ENCODE measurements at places on chromosomes 6 and 20.

- no peak for DNase-seq
Measured at GRCh38 chr20:46145713-46146112, 27.6 kb downstream of the CD40 start.

DNA sequence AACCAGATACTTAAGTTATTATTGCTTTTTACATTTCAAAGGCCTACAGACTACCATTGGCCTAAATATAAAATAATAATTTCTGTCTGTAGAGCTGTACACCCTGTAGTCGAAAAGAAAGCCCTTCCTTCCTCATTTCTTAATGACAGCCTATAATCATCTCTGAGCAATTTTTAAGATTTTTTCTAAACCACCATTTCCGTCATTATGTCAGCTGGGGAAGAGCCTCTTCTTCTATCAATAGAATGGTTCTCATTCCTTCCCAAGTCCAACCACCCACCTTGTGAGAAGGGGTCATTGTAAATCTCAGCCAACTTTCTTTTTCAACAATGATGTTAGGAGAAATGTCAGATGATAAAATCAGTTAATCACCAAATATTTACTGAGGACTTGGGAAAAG, 91.8 kb downstream of the PLEKHG1 start:
- no peak for DNase-seq

GRCh38 chr6:46915380-46915779, 6.4 kb downstream of the ADGRF5 start:
- DNase-seq: no peak

- no peak for DNase-seq
Measured at GRCh38 chr20:41276317-41276751, 41.2 kb downstream of the ZHX3 start.

DNA sequence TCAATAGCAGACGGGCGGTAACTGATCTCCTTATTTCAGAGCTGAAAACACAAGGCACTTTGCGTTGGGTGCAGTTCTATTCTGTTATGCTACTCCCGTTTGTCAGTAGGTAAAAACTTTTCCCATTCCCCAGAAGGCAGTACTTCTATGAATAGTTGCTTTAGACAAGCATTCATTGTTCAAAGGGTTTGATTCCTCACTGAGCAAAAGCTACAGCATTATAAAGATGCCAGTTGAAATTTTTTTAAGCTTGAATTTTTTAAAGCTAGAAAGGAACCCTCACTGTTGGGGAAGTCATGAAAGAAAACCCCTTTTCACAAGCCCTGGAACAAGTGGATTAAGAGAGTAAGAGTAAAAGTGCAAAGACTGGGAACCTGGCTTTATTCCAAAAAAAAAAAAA, 42.3 kb downstream of the FUT9 start:
- no peak for DNase-seq

GRCh38 chr6:135183002-135183531, 2.0 kb downstream of the MYB start:
- DNase-seq: no peak

- no peak for DNase-seq
Measured at GRCh38 chr6:102026649-102027048, 633.1 kb downstream of the GRIK2 start.
